ENCODE measurements at places on chromosomes 12 and 14.

DNA sequence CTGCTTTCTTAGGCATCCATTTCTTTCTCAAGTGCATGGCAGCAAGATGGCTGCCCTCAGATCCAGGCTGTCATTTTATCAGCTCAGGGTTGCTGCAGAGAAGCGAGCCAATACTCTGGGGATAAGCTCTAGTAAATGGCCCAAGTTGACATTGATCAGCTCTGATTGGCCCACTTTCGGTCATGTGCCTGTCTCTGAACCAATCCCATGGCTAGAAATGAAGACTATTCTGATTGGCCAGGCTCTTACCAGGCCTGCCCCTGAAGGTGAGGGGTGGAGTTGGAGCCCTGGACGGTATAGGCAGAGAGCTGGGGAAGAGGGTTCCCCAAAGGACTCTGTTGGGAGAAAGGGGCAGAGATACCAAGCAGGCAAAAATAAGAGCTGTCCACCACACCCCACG lies 41.4 kb downstream of the MYO1H start:
- DNase-seq: no peak

GRCh38 chr12:130611026-130611905 lies 104.8 kb downstream of the RIMBP2 start:
- no peak for DNase-seq

- DNase-seq: no peak
Measured at GRCh38 chr14:76323331-76324050, 52.4 kb upstream of the ESRRB start.

DNA sequence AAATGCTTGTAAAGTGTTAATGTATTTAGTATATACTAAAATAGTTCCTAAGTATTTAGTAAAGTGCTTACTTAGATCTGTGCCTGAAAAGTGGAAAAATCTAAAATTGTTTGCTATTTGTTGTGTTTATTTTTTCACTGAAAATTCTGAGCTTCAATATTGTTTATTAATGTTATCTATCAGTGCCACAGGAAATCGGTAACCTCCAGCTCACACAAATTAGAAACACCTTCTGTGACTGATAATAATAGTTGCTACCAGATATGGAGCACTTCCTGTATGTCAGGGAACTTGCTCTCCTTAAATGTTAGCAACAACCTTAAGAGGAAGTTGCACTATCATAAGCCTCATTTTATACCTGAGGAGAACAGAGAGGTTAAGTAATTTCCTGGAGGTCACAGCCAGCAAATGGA lies 723 bp upstream of the LRP10 start:
- no peak for DNase-seq

DNA sequence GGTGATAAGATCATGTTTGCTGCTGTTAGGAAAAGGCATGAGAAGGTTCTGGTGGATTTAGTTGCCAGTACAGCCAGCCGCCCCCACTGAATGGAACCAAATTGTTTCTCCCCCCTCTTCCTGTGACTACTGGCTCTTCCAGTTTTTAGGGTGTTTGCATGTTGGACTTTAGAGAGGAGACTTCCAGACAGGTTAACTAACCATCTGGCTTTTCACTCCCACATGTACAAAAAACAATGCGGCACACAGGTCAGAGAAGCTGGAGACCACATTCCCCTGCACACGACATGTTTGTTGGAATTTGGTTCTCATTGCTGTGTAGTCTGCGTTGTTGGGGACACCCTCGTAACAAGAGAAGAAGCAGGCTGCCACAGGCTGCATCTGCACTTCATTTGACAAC lies 103.9 kb upstream of the TMEM132C start:
- DNase-seq: no peak

DNA sequence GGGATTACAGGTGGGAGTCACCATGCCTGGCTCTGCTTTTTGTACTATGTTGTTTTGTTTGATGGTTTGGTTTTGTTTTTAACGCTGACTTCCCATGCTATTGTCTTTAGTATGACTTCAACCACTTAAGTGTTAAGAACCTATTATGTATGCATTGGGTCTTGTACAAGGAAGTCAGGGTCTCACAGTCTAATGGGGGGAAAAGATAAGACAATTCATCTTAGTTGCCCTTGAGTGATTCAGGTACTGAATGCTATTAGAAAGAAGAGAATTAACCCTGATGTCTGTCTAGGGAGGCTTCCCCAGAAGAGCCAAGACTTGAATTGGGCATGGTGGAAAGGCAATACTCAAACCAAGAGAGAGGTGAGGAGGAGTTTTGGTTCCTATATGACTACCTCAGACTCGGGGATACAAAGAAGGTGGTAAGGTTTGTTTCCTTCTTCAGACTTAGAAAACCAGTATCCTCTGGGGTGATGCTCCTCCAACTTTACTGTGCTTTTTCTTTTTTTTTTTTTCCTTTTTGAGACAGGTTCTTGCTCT lies 64.6 kb downstream of the SUSD6 start:
- DNase-seq: no peak

DNA sequence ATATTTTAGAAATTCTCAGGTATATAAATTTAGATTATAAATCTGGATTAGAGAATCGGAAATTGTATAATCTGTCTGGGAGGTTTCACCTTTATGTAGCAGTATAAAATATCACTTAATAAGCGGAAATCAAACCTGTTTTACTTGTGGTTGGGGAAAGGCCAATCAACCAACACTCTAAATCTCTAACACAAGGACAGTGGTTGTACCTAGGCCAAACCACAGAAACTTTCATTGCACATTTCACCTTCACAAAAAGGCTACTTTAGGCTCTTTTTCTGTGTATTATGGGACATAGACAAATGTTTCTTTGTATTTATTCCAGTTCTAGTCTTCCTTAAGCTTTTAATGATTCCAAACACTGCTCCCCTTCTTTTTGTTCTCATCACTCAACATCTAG lies 19.8 kb downstream of the ERH start:
- DNase-seq: no peak

- no peak for DNase-seq
Measured at GRCh38 chr12:40375076-40375475, 150.3 kb downstream of the LRRK2 start.

GRCh38 chr12:121223292-121224285 lies 13.7 kb downstream of the P2RX4 start:
- DNase-seq: peak; percentile 59

DNA sequence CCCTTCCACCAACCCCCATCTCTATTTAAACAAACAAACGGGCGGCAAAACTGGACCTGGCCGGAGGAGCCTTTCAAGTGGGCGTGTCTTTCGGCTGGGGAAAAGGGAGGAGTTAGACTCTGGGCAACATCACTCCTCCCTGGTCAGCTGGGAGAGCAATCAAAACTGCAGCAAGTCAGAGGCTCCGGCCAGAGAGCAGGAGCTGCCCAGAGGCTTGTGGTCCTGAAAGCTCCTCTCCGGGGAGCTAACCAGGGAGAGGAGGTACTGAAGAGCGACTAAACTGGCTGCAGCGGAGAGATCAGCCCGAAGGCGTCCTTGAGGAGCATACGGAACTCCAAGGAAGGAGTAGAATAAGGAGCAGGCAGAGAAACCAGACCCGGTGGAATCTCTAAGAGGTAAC lies at the start of gene NEUROD4:
Gene NEUROD4, plus strand, starts transcription at position 191 of the 400 bp plus-strand sequence. CDS start 6,466 bp downstream, outside the sequence.
- no peak for DNase-seq

DNA sequence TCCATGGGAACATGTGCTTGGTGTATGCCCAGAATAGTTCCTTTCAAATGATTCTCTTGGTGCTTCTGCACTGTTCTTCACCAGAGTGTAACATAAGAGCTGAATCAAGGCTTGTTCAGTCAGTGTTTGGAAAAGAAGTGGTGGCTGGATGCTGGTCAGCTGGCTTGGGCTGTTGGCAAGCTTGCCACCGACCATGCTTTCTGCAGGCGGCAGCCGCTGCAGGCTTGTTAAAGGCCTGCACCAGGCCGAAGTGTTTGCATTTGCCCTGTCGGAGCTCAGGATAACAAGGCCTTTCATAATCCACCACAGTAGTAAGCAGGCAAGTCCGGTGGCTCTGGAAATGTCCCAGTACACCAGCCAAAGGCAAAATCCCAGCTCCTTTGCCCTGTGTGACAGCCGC lies 26.9 kb downstream of the DAAM1 start:
- no peak for DNase-seq

DNA sequence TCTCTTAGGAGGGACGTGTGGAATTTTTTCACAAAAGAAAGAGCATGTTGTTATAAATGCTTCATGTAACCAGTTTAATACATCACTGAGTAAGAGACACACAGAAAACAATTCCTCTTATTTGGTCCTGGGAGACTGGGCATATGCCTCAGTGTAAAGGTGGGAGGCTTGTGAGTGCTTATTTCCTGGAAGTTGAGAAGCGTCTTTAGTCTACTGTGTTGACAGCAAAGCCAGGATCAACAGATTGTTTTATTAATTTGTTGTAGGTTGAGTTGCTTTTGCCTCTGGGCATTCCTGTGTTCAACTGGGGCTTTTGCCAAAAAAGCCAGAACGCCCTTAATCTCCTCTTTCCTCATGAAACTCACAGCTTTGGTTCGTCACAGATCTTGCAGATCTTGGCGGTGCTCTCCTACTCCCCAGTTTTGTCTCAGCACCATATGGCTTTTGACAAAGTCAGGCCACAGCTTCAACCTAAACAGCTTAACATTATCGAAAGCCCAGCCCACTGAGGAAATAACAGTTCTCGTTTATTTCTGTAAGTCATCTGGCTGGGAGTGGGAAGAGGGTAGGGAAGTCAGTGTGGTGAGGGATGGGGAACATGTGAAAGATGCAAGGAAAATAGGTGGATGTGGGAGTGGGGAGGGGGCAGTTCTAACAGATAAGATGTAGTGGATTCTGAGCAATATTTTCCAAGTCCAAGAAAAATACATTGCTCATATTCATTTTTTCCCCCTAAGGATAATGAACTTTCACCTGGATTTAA lies 227.2 kb downstream of the DACT1 start:
- no peak for DNase-seq

DNA sequence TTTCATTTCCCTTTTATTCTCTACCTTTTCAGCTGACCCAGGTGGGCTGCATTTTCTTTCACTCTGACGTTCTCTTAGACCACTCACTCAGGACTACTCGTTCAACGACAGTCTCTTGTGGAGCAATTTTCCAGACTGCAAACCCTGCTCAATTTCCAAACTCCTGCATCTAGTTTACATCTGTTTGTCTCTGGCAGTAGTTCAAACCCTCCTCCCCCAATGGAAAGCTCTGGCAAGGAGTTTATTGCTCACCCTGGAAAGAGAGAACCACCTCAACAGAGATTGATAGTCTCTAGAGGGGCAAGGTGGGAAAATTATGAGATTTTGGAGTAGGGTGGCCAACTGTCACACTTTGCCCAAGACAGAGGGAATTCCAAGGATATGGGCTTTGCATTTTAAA lies 130.2 kb downstream of the TSHR start:
- DNase-seq: no peak

- no peak for DNase-seq
Measured at GRCh38 chr14:88247228-88247627, 75.8 kb downstream of the KCNK10 start.

DNA sequence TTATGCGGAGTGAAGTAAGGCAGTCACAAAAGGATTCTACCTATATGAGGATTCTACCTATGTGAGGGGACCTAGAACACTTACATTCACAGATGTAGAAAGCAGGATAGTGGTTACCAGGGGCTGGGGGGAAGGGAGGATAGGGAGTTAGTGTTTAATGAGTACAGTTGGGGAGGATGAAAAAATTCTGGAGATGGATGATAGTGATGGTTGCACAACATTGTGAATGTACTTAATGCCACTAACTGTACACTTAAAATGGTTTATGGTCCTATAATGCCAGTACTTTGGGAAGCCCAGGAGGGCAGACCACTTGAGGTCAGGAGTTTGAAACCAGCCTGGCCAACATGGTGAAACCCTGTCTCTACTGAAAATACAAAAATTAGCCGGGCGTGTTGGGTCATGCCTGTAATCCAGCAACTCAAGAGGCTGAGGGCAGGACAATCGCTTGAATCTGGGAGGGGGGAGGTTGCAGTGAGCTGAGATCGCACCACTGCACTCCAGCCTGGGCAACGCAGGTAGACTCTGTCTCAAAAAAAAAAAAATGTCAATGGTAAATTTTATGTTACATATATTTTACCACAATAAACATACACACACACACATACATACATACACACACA lies 25.4 kb downstream of the SVOP start:
- DNase-seq: no peak

- no peak for DNase-seq
Measured at GRCh38 chr14:57364659-57365450, 25.5 kb upstream of the NAA30 start.

DNA sequence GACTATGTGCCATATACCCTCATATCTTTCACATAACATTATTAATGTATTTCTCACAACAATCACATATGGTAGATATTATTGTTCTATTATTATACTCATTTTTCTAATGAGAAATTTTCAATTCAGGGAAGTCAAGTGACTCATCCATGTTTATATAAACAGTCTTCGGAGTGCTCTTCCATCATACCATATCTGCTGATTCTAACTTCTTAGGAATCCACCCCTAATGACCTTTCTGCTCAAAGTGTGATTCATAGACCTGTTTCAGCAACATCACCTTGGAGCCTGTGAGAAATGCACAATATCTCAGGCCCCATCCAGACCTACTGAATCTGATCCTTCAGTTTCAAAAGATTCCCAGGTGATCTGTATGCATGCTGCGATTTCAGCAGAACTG lies 39.8 kb upstream of the OVCH1 start:
- no peak for DNase-seq

- DNase-seq: peak; percentile 48
Measured at GRCh38 chr12:68180792-68181744, 21.5 kb upstream of the IFNG start.

DNA sequence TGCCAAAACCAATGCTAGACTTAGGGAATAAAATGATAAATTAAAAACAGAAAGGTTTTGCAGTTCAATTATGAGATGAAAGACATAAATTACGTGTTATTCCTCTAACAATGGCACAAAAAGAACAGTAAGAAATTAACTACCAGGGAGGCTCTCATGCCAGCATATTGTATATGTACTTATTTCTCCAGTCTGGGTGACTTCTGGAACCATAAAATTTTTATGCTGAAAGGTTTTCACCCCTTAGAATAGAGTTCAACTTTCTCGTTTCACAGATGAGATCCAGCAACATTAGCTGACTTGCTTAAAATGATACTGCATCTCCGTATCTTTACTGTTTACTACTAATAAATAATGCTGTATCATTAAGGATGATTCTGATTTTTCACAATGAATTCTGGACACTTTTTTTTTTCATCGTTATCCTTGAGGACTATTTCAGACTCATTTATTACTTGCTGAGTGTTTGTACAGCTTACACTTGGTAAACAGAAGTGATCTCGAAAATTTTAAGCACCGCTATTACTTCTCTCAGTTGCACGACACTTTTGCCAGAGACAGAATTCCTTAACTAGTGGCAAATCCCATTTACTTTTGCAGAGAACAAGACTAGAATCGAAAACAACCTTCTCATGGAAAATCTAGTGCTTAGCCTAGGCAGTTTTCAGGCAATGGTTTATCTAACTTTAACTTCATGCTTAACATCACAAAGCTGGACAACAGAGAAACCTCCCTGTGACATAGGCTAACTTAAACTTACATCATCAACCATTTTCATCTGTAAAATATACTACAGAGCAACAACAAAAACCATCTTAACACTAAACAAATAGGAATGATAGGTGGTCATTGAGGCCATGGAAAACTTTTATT lies 2.7 kb downstream of the RSRC2 start:
- no peak for DNase-seq

- DNase-seq: no peak
Measured at GRCh38 chr12:69112616-69113015, 126.8 kb upstream of the CPSF6 start.

All from activated T-cell treated with anti-CD3 and anti-CD28 coated beads, Interleukin-2, amount 50 U/mL, for 24 hours (primary cell).